Muscle of leg (tissue), 16 donors: ENCODE measurements at places on chromosomes 3 and 15.

- DNase-seq, result no peak
Measured at GRCh38 chr15:99371180-99372103, 120.2 kb downstream of the LRRC28 start.

GRCh38 chr3:99645277-99646106, 7.1 kb downstream of the COL8A1 start:
- DNase-seq, result peak; percentile 39

DNA sequence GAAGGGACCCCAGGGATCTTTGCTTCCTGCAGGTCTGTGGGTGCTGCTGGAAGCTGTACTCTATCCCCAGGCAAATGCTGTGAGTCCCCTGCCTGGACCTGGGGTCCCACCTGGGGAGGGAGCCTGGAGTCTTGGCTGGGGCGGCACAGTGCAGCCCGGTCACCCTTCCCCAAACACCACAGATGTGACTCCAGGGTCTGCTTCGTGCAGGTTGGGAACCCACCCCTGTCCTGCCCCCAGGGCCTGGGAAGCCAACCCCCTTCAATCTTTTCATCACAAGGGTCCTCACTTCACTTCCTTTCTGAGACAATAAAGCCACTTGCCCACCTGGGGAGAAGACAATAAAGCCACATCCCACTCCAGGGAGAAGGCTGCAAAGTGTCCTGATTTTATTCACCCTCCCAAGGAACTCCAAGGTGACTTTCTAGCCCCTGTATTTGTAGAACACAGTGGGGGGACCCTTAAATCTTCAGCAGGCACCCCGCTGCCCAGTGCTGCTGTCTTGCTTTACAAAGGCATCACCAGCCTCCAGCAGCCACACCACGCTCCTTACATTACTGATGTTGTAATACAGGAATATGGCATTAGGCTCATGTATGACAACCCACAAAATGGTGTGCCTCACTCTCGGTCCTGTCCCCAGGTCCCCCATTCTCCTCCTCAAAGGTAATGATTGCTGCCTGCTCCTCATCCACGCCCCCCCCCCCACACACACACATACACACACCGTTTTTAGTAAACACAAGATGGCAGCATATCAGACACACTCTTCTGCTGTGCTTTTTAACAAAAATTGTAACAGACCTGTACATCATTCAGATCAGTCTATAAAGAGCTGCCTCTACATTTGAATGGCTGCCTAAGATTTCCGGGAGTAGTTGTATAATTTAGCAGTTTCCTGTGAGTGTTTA, 9.9 kb downstream of the C3orf22 start:
- DNase-seq, result no peak

DNA sequence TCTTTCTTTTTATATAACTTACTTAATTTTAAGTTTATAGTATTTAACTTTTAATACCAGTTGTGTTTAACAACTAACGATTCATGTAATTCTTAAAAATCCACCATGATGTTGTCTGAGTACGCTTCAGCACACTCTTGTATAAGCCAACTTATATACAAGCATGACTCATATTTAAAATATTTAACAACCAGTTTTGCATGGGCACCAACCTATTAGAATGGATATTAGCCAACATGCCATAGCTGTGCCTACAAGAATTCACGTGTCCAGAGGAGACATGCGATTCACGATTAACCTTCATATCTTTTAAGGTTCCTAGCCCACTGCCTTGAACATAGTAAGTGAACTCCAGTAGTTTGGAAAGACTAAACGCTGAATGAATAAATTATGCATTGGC, 1023.2 kb downstream of the TBL1XR1 start:
- no peak for DNase-seq

- peak; percentile 39 for DNase-seq
Measured at GRCh38 chr15:40439461-40439959, 1.2 kb upstream of the BAHD1 start.

DNA sequence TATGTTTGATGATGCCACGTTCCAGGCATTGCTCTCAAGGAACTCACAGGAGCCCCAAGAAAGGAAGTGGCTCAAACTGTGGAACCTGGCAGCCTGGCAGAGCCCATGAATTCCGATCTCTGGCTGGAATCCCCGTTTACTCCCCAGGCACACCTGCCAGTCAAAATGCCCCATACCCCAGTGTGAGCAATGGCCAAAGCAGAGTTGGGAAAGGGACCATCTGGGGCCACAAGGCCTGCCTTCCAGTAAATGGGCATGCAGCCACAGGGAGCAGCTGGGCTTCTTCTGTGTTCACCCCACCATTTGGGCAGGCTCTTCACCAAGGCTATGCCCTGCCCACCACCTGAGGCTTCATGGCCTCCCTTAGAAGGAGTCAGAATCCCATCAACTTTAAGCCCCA, 257.0 kb upstream of the GOLGA6L4 start:
- DNase-seq, result no peak

GRCh38 chr3:50587806-50588758, 18.8 kb downstream of the HEMK1 start:
- no peak for DNase-seq

GRCh38 chr15:101006931-101007691, 88.0 kb downstream of the LRRK1 start:
- DNase-seq, result peak; percentile 92
